Breast epithelium (tissue), 4 donors: ENCODE measurements at places on chromosomes 1 and 21. TPM values are rescaled to one million over a fixed set of nuclear protein-coding genes. Genes with fewer than 3 reads are reported as not detected.

DNA sequence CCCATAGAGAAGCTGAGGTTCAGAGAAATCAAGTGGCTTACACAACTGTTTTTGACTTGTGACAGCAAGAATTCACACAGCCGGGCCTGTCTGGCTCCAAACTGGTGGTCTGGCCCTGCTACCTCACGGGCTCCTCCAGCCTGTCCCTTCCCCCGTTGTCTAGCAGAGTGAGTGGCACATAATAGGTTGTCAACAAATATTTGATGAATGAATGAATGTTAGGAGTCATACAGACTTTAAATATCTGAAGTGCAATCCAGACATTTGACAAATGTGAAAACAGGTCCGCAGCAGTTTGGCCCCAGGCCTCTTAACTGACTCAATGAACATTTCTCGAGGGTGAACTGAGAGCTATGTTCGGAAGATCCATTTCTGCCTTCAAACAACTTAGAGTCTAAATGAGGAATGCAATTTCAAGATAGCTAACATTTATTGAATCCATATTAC is 1.1 kb upstream of the RHOC start:
- DNase-seq: no peak

- no peak for DNase-seq
These were observed 132.8 kb downstream of the CASZ1 start for GRCh38 chr1:10663678-10664035.

GRCh38 chr1:32219022-32219421 is 3.1 kb downstream of the TMEM234 start:
- no peak for DNase-seq

- DNase-seq: no peak
These were observed 42.4 kb upstream of the ROR1 start for GRCh38 chr1:63731117-63732043.

GRCh38 chr1:226675715-226676357 is 63.2 kb downstream of the ITPKB start:
- no peak for DNase-seq

DNA sequence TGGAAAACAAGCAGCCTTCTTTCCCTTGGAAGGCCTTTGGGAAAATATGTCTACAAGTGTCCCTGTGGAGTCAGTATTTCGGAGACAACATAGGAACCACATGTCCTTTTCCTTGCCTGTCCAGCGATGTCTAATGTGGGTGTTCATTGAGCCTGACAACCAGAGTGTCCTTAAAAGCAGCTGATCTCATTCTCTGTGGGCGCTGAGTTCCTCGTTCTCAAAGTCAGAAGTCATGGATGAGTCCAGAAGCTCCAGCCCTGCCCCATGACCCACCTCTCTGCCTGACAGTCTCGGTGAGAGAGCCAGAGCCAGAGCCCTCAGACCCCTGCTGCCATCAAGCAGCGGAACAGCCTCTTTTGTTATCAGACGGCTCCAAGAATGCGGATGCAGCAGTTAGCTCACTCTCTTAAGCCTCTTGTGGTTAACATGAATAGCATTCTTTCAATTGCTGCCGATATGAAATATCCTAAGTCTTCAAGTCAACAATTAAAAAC is 329.2 kb downstream of the TGFB2 start:
- DNase-seq: no peak

- DNase-seq: no peak
These were observed 53.1 kb downstream of the RWDD3 start for GRCh38 chr1:95287081-95287480.

DNA sequence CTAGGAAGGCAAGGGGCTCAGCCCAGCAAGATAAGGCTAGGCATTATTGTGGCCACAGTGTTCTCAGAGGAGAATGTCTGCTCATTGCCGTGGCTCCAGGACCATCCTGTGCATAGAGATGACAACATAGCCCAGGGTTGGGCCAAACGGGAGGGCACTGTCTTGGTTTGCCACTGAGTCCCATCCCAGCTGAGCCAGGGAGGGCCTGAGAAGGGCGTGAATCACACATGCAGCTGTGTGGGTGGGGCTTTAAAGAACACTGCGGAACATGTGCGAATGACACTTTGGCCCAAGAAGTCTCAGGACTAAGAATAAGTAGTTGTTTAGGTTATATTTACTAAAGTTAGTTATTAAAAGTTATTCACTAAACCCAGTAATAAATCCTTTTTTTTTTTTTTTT is 18.5 kb downstream of the CHAF1B start:
- DNase-seq: no peak

- no peak for DNase-seq
These were observed 9.2 kb downstream of the RPS6KA1 start for GRCh38 chr1:26538480-26539412.

GRCh38 chr1:94514095-94514727 is 27.3 kb downstream of the F3 start:
- DNase-seq: no peak

GRCh38 chr21:46051821-46052675 is 45.9 kb upstream of the COL6A2 start:
- DNase-seq: no peak

- DNase-seq: no peak
These were observed 8.2 kb upstream of the GLRX2 start for GRCh38 chr1:193113258-193113991.

DNA sequence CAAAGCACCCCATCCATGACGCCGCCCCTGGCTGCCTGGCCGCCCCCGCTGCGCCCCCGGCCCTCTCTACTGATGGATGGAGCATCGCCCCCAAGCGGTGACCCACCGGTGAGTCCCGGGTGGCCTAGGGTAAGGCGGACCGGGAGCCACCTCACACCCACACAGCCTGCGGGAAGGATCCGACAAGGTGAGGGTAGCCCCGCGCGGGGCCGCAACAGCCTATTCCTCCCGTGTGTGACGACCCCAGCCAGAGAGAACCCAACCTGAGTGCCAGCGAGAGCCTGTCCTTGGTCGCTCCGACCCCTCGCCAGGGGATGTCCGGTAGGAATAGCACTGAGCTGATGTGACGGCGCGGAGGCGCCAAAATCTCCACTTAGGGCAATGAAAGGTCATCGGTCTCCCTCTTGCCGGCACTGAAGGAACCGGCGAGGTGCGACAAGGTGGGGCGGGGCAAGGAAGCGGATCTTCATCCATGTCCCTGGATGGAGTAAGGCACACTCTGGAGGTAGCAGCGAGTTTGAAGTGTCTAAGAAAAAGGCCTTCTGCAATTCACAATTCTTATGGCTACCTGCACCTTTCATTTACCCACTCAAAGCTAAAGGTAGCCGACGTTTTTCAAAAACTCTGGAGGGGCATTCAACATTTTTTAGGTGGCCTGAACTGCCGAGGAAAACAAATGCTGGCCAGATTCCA is 19.7 kb upstream of the CHIA start:
- no peak for DNase-seq

The SV2A gene
- 2.2 TPM for total RNA-seq

The MR1 gene
- 12.8 TPM for total RNA-seq

The ILDR2 gene
- not detected for total RNA-seq

The KIRREL1 gene
- 26.1 TPM for total RNA-seq
